ENCODE measurements at places on chromosomes 3 and 15.

DNA sequence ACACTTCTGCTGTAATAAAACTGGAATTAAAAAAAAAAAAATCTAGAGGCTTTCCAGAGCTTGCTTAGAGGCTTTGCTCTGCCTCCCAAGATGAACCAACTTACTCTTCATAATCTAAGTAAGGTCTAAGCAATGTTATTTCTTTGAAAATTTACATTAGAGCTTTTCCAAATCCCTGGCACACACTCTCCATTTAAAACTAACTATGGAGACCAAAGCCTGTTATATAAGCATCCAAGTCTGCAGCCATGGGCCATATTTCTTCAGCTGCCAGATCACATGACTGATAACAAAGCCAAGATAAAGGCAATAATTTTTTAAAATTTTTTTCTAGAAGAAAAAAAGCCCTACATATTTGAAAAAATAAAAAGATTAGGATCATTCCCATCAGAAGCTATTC is 55.0 kb upstream of the ARHGEF3 start:
- no peak for DNase-seq

DNA sequence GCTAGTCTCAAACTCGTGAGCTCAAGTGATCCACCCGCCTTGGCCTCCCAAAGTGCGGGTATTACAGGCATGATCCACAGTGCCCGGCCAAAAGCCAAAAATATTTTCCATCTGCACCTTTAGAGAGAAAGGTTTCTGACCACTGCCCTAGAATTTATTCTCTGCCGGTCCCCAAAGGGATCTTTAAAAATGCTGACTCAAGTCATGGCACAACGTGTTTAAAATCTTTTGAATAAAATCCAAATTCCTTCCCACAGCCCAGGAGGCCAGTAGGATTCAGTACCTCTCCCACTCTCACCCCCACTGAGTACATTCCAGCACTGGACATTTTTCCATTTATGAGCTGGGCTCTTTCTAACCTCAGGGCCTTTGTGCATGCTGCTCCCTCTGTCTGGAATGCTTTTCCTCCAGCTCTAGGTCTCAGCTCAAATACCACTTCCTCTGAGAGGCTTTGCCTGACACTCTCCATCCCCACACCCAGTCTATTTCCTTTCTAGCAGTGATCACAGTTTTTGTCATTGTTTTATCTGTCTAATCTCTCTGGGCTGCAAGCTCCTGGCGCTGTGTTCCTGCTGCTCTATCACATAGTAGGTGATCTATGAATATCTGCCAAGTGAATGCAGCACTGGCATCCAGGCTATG is 502.9 kb downstream of the SHQ1 start:
- DNase-seq = no peak

DNA sequence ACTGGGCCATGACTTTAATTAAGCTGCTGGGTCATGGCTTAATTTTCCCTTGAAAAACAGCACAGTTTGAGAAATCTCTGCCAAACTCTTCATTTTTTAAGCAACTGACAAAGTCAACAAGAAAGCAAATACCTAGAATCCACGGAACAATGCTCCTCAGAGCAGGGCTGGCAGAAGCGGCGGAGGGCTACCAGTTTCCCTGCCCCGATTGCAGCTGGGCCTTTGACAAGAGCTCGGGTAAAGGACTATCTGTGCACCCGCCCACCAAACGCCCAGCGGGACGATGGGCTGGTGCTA is 1.2 kb downstream of the GOLIM4 start:
- DNase-seq = no peak

GRCh38 chr3:64042952-64043351 is 19.7 kb upstream of the PSMD6 start:
- DNase-seq = no peak

DNA sequence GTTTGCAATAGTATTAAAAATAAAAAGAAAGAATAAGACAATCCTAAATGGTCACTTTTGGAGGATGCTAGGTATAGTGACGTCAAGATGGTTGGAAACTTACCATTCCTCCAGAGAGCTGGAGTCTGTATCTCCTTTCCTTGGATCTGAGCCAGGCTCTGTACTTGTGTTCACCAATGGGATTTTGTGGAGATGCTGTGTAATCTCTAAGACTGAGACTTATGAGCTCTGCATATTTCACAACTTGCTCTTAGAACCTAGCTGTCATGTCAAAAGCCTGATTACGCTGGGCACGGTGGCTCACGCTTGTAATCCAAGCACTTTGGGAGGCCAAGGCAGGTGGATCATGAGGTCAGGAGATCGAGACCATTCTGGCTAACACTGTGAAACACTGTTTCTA is 126.8 kb upstream of the CLSTN2 start:
- no peak for DNase-seq

Measured in RCC 7860 (cell line).